CD4-positive, alpha-beta T cell treated with Interleukin-2 at 100 ng/mL for 4 hours (primary cell): ENCODE measurements at places on chromosomes 6 and 20.
A peak's percentile ranks its signal among the peaks of the same experiment; 100 is the strongest.

DNA sequence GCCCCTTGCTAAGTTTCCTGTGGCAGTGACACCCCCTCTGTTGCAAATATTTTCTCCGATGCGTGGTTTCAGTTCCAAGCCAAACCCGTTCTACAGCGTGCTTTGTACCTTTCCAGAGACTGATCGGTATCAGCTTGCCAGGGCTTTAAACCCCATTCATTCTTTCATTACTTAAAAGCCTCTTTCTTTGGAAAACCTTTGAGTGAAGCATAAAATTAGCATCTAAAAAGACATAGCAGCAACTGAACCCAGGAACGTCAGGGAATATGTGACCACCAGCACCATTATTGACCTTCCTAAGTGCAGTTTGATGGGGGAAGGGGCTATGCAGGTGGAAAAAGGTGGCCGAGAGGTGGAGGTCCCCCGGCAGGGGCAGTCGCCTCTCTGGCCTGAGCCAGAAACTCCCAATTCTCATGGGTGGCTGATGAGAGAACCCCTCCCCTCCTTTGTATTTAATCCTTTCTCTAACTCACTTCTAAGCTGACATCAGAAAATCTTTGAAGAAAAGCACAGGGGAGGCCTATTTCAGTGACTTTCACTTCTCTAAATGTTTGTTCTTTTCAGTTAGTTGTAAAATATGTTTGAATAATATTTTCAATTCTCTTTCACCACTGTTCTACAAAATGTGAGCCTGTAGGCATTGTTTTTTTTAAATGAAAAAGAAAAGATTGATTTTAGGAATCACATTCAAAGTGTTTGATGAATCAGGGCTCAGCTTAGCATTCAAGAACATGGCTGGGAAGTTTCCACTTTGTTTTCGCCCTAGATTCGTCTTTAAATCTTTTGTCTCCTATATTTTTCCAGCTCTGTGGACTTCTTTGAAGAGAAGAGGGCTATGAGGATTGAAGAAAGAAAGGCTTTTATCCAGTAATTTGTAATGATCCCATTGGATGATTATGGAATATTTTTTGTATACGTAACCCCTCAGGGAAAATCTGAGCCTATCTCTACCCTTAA is 89.2 kb downstream of the RSPH3 start:
- peak; percentile 20 for DNase-seq

- DNase-seq = no peak
Measured at GRCh38 chr6:37524025-37524969, 24.6 kb upstream of the CCDC167 start.

DNA sequence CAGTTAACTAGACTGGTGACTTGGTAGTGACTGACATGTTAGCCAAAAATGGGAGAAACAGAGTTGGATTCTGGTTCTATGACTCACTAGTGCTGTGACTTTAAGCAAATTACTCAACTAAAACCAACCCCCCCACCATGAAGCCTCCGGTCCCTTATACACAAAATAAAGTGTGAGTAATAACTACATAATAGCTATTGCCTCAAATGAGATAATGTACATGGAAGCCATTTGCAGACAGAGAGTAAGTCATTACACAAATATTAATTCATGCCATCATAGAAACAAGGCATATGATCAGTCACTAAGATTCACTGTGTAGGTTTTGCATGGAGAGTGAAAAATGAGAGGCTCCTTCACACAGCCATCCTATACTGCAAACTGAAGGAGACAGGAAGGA is 111.9 kb downstream of the HIVEP2 start:
- peak; percentile 66 for DNase-seq

DNA sequence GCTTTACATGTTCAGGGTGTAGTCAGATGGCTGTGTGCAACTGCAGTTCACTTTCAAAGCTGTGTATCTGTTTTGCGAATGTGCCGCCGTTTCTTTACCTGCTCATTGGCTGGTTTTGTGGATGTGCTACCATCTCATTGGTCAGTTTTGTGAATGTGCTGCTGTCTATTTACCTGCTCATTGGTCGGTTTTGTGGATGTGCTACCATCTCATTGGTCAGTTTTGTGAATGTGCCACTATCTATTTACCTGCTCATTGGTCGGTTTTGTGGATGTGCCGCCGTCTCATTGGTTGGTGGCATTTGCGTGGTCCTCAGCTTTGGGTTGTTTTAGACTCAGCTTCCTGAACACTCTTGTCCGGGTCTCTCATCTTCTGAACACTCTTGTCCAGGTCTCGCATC is 40.5 kb upstream of the BHLHE23 start:
- no peak for DNase-seq

GRCh38 chr20:33263784-33264183 is 19.2 kb upstream of the BPIFB1 start:
- no peak for DNase-seq

DNA sequence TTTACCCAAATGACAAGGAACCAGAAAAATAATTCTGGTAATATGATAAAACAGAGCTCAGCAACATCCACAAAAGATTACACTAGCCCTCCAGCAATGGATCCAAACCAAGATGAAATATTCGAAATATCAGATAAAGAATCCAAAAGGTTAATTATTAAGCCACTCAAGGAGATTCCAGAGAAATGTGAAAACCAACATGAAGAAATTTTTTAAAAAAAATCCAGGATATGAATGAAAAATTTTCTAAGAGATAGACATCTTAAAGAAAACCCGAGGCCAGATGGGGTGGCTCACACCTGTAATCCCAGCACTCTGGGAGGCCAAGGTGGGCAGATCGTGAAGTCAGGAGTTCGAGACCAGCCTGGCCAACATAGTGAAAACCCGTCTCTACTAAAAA is 124.4 kb downstream of the CDK19 start:
- no peak for DNase-seq

GRCh38 chr20:8646033-8646441 is 422.9 kb upstream of the PLCB4 start:
- DNase-seq = no peak

- DNase-seq = no peak
Measured at GRCh38 chr20:57513199-57513598, 11.7 kb downstream of the CTCFL start.

- DNase-seq = no peak
Measured at GRCh38 chr6:138088326-138088762, 18.9 kb downstream of the PERP start.
